ENCODE measurements at places on chromosomes 2 and 18. TPM values are rescaled to one million over a fixed set of nuclear protein-coding genes. Genes with fewer than 3 reads are reported as not detected.
A peak's percentile ranks its signal among the peaks of the same experiment; 100 is the strongest.

GRCh38 chr18:79697976-79698375 is 18.4 kb downstream of the CTDP1 start:
- peak; percentile 35 for DNase-seq

- DNase-seq = peak; percentile 54
These were observed 101.1 kb downstream of the ZFP36L2 start for GRCh38 chr2:43125090-43125998.

GRCh38 chr18:13455960-13456481 is 237.5 kb downstream of the LDLRAD4 start:
- DNase-seq = no peak

DNA sequence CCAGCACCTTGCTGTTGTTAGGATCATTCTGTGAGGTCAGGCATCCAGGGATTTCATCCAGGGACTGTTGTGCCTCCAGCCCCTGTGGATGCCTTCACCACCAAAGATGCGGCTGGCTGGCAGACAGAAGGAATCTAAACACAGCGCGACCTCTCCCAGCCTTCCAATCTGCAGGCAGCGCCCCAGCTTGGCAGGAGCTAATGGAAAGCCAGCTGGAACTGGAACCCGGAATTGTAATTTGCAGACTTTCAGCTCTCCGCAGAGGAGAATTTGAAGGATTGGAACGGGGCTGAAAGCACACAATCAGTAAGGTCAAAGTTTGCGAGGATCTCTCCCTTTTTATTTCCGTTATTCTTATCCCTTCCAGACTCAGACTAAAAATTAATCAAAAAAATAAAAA is 127.8 kb downstream of the TRIB2 start:
- no peak for DNase-seq

GRCh38 chr2:101502095-101502494 is 27.2 kb upstream of the RFX8 start:
- no peak for DNase-seq

DNA sequence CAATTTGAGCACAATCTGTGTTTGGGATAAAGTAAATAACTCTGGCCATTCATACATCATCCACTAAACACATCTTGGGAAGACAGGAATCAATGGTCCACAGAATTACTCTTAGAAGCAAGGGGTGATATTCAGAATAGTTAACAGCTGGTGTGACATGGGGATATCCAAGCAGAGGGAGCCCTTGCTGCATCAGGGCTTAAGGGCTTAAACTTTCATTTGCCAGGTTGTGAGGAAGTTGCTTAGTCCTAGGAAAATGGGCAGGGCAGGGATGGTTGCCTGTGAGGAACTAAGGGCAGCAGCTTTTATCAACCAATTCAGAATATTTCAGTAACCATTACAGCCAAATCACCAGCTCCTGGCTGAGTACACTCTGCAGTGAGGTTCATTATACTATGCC is 2.0 kb upstream of the ITGA6 start:
- no peak for DNase-seq

GRCh38 chr18:38454764-38455469 is 889.3 kb upstream of the CELF4 start:
- no peak for DNase-seq

- no peak for DNase-seq
These were observed 142.9 kb upstream of the NXPH2 start for GRCh38 chr2:138922973-138923563.

- DNase-seq = no peak
These were observed 104.6 kb upstream of the TRIB2 start for GRCh38 chr2:12612168-12612567.

DNA sequence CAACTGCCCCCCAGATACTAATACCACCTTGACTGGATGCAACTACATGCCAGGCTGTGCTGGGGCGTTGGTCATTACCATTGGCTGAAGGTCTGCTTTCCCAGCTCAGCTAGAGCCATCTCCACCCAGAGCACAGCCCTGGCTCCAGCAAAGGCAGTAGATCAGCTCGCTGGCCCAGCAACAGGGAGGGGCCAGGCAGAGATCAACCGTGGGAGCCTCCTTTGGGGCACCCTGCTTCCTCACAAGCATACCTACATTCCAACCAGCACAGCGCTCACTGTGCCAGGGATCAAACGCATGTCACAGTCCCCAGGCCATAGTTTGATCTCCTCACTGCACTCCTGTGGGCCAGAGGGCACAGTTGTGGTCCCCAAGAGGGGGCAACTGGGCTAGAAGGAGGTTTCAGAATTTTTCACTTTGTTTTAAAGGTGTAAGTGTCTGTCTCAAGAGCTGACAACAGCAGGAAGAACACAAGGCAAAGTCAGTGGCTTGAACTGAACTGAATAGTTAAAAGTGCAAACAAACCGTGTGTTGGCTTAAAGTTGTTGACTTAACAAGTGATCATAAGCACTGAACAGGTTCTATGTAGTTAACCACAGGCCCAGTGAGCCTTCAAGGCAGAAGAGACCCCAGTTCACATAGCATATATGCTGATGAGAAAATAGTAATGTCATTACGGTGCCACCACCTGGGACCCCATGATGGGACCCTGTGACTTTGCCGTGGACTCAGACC is 70.1 kb upstream of the BZW1 start:
- DNase-seq = no peak

DNA sequence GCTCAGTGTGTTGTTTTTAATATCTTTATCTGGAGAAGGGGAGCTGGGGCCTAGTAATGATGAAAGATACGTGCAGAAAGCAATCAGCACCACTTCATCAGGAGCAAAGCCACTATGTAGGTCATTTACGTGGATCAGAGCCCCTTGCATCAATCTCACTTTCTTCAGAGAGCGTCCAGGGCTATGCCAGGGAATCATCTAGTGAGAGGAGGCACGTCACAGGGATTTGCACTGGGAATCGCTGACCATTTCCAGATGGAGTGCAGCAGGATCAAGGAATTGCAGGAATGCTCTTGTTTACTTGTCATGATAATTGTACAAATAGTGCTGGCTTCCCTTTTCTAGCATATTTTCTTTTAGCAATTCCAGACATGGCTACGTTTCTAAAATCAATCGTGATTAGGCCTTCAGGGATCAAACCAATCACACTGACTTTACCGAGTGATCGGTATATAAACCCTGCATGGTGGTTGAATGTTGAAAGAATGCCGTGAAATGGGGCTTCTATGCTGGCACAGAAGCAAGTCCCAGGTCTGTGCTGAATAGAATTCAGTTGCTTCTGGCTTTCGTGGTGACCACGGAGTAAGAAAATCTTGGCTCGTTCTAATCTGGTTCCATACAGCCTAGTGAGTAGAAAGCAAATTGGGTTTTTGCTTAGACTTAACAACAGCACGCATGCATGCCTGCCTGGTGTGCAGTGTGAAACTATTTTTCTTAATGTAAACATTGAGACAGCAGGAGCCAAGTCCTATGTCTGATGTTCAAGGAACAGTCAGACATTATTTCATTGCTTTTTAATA is 122.8 kb downstream of the TMEM200C start:
- DNase-seq = peak; percentile 63

DNA sequence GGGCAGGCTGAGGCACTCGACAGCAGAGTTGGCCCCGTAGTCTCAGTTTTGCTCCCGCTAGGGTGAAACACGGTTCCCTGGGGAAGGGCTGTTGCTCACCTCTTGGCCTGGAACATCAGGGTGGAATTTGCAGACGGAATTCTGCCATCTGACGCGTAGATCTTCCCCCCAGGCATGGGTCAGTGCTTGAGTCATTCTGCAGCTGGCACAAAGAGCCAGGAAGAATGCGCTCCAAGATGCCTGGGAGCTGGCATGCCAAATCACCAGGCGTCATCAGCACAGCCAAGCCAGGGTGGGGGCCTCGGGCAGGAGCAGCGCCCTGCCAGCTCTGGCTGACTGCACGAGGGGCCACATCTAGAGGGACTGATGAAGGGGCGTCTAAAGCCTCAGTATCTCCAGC is 42.7 kb downstream of the ODC1 start:
- peak; percentile 95 for DNase-seq

GRCh38 chr18:24128700-24129099 is 10.2 kb upstream of the CABYR start:
- DNase-seq = no peak

GRCh38 chr2:101842471-101842870 is 145.0 kb downstream of the MAP4K4 start:
- DNase-seq = no peak

Gene SLC11A1
- 18.9 TPM for total RNA-seq

Gene EN1
- total RNA-seq = not detected

Gene EPB41L3
- total RNA-seq = 52.4 TPM

Gene VIT
- total RNA-seq = 15.0 TPM

Gene SOS1
- 31.7 TPM for total RNA-seq

Gene GCG
- total RNA-seq = not detected
